Astrocyte of the spinal cord (primary cell): ENCODE measurements at places on chromosomes 6 and 20.
A peak's percentile ranks its signal among the peaks of the same experiment; 100 is the strongest.

- DNase-seq: peak; percentile 71
Measured at GRCh38 chr6:52416629-52417151, 3.5 kb upstream of the EFHC1 start.

- no peak for DNase-seq
Measured at GRCh38 chr6:7784706-7785105, 58.8 kb downstream of the BMP6 start.

GRCh38 chr6:157726892-157727628, 96.0 kb upstream of the SNX9 start:
- no peak for DNase-seq

- peak; percentile 60 for DNase-seq
Measured at GRCh38 chr6:10418862-10419748, 4.2 kb upstream of the TFAP2A start.

- DNase-seq: no peak
Measured at GRCh38 chr6:112634376-112634775, 287.2 kb downstream of the RFPL4B start.

DNA sequence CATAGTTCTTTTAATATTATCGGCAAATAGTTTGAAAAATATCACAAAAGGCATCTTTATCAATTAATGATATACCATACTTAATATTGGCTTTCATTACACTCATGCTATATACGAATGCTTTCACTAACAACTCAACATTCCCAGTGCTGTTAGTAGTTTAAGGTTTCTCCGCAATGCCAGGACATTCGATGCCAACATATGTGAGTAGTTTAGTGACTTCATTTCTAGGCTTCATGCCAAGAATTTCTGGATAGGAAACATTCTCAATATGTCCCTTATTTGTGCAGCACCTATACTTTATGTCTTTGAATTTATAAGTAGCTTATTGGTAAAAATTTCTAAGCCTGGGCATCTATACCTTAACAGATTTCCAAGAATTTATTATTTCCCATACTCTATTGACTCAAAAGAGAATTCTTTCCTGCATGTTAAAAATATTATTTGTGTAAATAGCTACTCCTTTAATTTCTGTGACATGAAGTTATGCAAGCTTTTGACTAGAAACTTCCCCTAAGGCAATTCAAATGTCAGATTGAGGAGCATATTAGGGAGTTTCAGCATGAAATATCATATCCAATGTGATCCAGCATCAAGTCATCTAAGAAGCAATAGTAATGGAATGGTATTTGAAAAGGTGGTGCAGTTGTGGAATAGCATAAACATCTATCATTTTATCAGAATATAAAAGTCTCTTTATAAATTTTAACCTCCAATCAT, 236.0 kb upstream of the STXBP5 start:
- DNase-seq: peak; percentile 86

- DNase-seq: no peak
Measured at GRCh38 chr6:33213166-33213988, 5.1 kb downstream of the RING1 start.

- DNase-seq: peak; percentile 70
Measured at GRCh38 chr6:134420614-134421181, 102.8 kb upstream of the SGK1 start.

DNA sequence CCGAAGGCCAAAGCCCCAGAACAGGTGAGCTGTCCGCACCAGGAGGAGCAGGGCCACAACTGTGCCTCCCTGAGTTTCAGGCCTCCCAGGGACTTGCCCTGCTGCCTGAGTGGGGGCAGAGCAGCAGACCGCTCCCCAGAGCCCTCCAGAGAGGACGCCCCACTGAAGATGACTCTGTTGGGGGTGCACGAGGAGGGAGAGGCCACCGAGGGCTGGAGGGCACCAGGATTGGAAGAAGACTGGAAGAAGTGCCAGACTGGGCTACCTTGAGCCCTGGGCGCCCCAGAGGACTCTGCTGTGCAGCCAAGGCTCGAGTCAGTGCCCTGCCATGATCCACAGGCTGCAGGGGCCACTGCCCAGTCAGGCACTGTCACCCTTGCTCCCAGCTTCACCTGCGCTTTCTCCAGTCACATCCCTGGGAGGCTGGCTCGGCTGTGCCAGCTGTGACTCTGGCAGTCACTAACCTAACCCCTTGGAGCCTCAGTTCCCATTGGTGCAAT, 11.3 kb downstream of the CST7 start:
- DNase-seq: no peak

GRCh38 chr6:24858177-24858653, 59.5 kb upstream of the ARMH2 start:
- no peak for DNase-seq

DNA sequence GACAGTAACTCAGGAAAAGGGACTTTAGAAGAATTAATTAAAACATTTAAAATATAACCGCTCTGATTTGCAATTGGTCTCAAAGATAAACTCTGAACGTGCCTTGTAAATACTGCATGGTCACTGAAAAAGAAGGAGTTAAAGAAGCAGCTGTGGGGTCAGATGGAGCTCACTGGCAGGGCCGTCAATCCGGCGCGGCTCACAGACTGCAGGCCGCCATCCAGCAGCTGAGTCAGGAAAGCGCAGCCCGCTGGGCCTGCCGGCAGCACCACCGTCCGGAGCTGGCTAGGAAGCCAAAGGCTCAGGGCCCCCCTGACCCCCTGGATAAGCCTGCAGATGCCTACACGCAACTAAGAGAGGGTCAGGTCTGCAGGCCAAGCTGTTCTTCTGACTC, 54.2 kb upstream of the FRMD1 start:
- DNase-seq: peak; percentile 54

GRCh38 chr20:38414769-38415450, 20.2 kb downstream of the SNHG17 start:
- no peak for DNase-seq

DNA sequence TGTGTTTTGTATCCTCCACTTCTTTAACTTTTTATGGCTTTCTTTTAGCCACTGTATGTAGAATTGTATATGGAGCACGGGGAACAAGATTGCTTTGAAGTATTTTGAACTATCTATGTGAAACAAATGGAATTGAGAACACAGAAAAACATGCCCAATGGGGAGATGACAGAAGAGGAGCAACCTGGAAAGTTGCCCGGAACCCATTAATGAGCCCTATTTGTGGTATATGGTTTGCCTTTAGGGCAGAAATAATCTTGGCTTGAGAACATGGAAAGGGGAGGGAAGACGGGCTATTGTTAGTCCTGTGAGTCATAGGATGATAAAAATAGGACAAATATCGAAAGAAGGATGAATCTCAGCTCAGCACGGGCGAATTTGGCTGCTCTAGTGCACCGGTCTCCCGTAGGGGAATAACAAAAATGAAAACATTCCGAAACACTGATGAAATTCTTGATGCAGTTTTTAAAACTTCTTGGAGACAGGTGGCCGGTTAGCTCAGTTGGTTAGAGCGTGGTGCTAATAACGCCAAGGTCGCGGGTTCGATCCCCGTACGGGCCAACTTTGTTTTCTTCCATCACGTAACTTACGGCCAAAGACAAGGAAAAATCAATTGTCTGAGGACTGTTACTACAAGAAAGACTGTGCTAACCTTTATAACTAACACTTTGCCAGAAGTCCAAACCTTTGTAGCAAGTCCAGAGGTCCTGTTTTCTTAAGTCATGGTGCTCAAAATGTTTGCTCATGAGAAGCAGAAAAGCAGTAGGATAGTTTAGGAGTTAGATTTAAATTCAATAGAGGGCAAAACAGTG, 15.7 kb downstream of the HMGN4 start:
- peak; percentile 96 for DNase-seq

- DNase-seq: no peak
Measured at GRCh38 chr6:148193063-148193680, 149.5 kb upstream of the SASH1 start.

DNA sequence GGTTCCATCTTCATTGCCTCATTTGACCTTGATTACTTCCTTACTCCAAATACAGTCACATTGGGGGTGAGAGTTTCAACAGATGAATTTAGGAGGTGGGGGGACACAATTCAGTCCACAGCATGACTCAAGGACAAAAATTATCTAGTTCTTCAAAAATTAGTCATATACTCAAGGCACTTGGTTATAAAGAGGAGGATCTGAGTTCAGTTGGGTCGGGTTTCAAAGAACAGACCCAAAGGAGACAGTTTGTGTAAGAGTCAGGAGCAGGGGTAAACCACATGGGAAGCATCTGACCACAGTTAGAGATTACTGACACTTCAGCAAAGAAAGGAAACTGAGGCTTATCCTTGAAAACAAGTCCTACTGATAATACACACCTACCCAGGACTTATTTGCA, 138.0 kb downstream of the TBC1D7 start:
- no peak for DNase-seq

DNA sequence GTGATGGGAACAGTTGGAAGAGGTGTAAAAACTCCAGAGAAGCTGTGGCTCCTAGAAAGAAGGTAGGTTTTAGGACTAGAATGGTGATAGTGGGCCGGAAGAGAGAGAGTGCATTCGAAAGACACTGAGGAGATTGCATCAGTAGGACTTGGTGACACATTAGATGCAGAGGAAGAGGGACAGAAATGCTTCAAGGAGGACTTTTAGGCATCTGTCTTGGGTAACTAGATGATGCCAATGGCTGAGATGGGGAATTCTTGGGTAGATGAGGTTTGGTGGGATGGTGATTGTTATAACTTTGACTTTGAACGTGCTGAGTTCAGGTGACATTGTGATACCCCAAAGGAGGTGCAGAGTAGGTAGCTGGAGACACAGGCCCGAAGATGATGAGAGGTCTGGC, 196.5 kb downstream of the GMPR start:
- no peak for DNase-seq

DNA sequence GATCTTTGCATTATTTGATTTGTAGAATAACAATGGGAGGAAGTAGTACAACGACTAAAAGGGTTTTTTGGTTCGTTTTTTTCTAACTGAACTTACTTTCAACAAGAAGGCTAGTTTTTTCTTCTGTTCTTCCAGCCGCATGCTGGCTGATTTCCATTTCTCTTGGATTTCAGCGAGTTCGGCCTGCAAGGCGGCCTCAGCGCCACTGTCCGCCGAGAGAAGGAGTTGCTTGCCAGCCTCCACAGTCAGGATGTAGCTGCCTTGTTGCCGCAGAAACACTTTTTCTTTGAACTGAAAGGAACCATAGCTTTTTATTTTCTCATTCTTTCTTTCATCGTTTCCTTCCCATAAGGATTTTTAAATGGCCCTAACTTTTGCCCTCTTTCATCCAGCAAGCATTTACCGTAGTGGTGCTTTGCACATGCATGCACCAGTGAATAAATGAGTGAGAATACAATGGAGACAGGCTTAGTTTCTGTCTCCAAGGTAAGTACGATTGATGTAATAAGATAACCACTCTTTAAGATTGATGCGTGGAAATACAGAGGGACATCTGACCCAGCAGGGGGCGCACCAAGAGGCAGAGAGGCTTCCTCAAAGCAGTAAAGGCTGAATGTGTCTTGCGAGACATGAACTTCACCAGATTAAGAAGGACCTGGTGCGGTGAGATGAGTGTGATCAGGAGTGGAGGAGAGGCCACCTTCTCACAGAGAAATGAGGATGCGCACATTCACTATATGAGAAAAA, 398.8 kb downstream of the ESR1 start:
- no peak for DNase-seq

GRCh38 chr6:26199773-26200764, 112.8 kb downstream of the HFE start:
- peak; percentile 48 for DNase-seq

DNA sequence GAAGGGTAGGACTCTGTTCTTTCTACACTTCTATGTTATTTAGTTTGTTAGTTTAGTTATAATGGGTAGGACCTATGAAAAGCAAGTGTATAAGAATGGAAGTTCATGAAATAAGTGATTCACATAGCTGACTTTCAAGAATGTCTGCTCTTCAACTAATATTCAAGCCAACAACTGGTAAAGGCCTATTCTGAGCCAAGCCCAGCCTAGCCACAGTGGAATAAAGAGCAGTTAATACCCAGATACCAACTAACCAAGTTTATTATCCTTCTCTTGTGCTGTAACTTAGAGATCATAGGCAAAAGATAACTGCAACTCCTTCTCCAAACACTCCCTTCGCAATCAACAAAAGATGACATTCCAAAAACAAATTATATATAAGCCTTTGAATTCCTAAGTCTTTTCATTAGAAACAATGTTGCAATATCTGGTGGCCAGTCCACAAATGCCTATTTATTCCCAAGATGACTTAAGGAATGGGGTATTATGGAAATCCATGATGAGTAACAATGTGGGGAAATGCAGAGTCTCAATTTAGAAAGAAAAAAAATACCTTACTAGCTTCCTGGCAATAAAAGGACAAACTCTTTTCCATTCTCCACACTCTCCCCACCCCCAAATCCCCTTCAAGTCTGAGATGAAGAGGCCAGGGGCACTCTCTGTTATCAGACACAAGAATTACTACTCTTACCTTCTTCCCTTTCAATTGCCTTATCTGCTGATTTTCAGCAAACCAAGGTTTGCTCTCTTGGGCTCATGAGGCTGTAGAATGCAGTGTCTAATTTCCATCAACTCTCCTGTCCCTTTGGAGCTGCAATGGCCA, 27.4 kb downstream of the BTBD9 start:
- DNase-seq: peak; percentile 33

- peak; percentile 72 for DNase-seq
Measured at GRCh38 chr20:58237318-58238132, 9.1 kb upstream of the ANKRD60 start.

DNA sequence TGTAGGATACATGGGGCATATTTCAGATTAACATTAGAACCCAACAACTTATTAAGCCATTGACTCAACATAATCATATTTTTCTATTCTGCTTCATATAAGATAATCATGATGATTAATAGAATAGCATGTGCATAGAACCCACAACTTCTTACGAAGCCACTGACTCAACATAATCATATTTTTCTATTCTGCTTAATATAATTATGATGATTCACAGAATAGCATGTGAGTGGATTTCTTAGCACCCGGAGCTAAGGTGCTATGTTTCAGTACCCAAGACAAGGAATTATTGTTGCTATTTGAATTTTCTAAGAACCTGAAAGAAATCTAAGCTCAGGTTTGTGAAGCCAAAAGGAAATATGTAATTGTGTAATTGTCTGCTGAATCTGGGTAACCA, 96.8 kb downstream of the TENT5A start:
- no peak for DNase-seq

DNA sequence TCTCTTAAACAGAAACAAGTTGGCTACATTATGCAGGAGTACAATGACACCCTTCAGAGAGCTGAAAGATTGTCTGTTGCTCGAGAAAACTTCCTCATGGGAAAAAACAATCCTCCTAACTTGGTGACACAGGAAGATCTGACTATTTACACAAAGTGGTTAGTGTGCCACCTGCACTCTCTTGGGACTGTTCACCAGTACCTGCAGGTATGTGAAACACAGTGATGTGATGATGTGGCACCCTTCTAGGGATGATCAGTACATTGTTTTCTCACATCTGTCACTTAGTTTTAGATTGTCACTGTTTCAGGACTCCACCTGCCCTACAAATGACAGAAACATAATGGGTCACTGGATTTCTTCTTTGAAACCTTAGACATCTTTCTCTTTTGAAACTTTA, 101.8 kb downstream of the CEP57L1 start:
- DNase-seq: no peak

DNA sequence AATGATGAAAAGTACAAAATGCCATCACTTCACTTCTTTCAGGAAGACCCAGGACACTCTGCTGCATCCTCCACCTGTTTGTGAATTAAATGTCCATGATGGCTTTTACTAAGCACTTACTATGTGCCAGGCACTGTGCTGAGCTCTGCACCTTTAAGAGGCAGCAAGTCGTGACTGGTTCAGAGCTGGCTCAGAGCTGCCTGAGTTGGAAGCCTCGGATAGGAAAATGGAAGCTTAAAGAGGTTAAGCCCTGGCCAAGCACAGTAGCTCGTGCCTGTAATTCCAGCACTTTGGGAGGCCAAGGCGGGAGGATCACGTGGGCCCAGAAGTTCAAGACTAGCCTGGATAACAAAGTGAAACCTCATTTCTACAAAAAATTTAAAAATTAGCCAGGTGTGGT, 95.6 kb downstream of the SNX5 start:
- DNase-seq: no peak
